CD4-positive, alpha-beta T cell treated with Interferon gamma for 1 hour (primary cell): ENCODE measurements at places on chromosomes 11 and 22.

DNA sequence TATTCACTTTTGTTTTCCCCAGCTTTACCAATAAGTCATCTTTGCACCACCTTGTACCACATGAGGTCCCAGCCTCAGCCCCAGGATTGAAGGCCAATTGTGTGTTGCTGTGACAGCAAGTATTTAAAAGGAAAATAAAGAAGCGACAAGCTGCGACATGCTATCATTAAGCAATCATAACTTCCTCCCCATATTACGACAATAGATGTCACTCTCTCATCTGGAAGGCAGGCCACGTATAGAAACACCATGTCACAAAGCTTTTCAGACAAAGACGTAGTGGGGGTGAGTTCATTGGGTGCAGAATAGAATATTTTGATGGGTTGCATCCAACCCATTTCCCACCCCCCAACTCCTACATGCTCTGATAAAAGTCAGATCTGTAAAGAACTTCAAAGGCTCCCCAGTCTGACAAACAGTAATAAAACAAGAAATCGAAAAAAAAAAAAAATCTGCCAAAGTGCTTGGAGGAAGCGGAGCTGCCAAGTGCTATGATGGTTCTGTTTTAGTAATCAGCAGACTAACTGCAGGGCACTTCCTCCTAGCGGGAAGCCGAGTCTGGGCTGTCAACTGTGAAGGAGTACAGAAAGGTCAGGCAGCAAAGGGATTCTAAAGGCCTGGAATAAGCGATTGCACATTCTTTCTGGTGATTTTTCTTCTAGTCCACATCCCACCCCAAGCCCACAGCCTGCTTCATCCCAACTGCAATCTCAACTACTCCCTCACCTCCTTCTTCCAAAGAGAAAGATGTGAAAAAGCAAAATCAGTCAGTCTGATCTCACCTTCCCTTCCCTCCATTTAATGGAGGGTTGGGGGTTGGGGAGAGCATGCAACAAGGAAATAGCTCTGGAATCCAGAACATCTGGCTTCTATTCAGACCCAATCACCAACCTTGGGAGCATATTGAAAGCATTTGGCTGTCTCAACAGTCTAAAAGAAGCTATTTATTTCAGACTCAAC is 131.4 kb upstream of the UBASH3B start:
- DNase-seq: peak; percentile 19

- no peak for DNase-seq
Observed at GRCh38 chr22:42560781-42561180, 7.0 kb downstream of the SERHL2 start.

- DNase-seq: no peak
Observed at GRCh38 chr11:47396049-47396320, 12.4 kb upstream of the SLC39A13 start.

- DNase-seq: no peak
Observed at GRCh38 chr11:11122749-11123148, 230.3 kb downstream of the CSNK2A3 start.

DNA sequence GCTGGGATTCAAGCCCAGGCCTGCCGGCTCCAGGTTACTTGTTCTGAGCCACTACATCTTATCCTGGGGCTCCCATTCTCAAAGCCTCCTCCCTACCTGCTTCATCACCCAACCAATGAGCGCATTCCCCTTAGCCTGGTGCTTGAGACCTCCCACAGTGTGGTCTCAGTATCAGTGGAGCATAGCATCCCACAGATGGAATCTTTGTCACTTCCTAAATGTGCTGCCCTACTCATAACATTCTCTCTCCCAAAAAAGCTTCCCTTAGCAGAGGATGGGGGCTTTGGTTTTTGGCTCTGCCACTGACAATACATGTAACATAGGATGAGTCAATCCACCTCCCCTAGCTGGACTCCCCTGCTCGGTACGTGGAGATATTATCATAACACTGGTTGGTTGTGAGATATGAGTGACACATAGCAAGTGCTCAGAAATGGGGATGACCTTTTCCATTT is 28.8 kb downstream of the TEAD1 start:
- DNase-seq: no peak

DNA sequence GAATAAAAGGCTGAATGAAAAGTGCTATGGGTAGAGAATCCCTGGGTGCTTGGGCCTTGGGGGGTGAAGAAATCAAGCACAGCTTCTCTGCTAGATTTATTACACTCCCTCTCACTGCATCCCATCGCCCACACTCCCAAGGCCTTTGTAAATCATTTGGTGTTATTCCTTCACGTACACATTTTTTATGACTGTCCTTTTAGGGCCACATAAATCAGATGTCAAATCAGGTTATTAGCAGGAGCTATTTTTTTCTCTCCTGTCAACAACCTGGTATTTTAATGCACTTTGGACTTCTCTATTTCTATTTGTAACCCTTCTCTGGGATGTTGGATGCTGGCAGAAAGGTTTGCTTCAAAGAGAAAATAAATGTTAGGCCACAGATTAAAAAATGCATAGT is 408.8 kb downstream of the INSC start:
- DNase-seq: no peak

- no peak for DNase-seq
Observed at GRCh38 chr11:134640536-134640935, 228.5 kb upstream of the B3GAT1 start.

- no peak for DNase-seq
Observed at GRCh38 chr22:29810216-29810615, 27.9 kb downstream of the ASCC2 start.

- DNase-seq: no peak
Observed at GRCh38 chr11:55942785-55943392, 6.7 kb upstream of the OR5I1 start.

- DNase-seq: peak; percentile 8
Observed at GRCh38 chr11:10990160-10990559, 132.3 kb upstream of the ZBED5 start.

DNA sequence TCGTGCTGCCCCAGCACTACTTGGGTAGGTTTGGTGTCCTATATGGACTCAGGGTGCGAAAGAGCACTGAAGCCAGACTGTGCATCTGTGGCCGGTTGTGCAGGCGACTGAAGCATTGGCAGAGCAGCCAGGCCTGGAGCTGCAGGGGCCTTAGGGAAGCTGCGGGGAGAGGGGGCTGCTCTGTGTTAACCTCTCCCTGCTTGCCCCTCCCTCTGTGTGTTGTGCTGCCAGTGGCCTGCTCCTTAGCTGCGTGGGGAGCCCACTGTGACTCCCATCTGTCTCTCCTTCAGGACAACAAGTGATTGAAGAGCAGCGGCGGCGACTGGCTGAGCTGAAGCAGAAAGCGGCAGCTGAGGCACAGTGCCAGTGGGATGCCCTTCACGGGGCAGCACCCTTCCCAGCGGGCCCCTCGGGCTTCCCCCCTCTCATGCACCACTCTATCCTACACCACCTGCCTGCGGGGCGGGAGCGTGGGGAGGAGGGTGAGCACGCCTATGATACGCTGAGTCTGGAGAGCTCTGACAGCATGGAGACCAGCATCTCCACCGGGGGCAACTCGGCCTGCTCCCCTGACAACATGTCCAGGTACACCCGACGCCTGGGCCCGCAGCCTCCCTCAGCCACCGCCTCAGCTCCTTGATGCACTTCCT is 34.3 kb downstream of the TREH start:
- no peak for DNase-seq

DNA sequence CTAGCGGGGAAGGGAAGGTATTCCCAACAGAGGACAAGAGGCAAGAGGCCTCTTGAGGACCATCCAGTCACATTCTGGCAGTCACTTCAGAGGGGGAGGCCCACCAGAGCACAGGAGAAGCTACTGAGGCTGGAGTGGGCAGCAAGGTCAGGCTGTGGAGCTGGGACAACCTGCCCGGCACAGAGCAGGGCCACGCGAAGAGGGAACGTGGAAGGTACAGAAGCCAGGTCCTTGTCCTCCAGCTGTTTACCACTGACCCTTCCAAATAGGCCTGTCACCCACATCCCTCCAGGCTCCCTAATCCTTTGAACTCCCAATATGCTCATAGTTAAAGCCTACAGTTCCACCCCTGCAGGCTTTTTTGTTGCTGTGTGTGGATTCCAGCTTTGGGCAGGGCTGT is 76.9 kb downstream of the IGLL1 start:
- DNase-seq: no peak

GRCh38 chr22:35045451-35045850 is 20.5 kb upstream of the ISX start:
- no peak for DNase-seq

- DNase-seq: no peak
Observed at GRCh38 chr11:80827781-80828180, 1387.0 kb upstream of the TENM4 start.

DNA sequence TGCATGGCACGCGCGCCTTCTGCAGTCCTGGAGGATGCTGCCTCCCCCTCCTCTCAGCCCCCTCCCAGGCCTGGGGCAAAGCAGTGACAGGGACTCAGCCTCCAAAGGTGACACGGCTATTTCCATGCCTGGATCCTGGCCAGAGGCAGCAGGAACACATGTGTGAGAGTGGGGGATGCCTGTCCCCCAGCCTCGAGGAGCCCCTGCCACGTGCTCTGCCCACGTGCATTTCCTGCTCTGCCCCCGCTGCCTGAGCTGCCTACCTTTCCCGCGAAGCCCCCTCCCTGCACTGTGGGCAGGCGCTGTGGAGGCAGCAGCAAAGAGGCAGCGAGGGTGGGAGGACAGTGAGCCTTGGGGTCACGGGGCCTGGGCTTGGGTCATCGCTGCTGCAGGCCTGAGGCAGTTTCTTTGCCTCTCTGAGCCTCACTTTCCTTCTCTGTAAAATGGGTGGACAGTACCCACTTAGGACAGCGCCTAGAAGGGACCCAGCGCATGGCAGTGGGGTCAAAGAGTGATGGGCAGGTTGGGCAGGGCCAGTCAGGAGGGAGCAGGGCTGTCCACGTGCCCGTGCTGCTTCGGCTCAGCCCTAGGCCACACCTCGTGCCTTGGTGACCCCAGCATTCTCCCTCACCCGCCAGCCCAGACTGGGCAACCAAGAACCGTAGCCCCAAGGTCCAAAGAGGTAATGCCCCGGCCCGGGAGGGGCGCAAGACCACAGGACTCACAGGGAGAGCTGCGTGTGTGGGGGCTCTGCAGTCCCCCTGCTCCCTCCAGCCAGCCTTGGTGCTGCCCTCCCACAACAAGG is 48.6 kb downstream of the FLRT1 start:
- DNase-seq: no peak

DNA sequence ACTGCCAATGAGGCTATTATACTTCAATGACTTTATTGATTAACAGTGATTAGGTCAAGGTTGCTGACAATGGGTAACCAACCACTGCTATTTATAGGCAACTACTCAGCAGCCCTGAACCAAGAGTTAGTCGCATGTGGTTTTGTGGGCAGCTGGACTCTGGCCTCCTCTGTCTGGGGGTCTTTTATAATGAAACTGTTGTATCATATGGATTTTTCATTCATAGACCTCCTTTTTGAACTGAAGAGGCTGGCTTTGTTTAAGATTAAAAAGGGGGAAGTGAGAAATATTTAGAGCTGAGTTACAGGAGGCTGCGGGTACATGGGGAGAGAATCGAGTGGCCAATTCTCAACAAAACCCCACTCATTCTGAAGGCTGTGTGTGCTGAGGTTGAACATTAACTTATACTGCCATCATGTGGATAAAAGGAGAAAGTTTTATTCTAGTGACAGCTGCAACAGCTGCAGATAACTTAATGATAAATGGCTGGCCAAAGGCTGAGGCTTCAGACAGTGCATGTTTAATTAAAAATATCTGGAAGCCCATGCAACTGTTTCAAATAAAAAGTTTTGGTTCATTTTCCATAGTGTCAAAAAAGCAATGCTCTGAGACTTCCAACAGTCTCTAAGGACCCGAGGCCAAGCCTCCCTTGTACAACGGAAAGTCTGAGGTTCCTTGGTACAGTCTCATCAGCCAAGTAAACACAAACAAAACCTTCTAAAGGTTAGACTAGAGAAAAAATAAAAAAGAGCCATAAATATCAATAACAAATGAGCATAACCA is 682.6 kb downstream of the KCNA4 start:
- no peak for DNase-seq

- no peak for DNase-seq
Observed at GRCh38 chr11:79437278-79437980, 3.4 kb downstream of the TENM4 start.

GRCh38 chr11:574632-575312 is 1.5 kb upstream of the PHRF1 start:
- DNase-seq: no peak

- no peak for DNase-seq
Observed at GRCh38 chr11:121829159-121829643, 286.8 kb downstream of the BLID start.

DNA sequence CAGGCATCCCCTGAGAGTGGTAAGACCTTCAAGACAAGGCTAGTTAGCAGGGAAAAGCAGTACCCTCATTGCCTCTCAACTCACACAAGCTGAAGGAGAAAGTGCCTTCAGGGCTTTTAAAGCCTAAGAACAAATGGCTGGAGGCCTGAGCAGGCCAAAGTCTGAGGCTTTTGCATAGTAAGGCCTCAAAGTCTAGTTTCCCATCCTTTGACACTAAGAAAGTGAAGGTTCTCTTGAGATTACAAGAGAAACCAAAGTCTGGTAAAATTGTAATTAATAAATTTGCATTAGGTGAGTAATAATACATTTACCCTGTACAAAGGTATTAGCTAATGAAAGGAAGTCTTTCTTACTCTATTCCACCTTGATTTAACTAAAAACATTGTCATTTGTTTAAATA is 47.0 kb upstream of the CCDC89 start:
- DNase-seq: no peak

GRCh38 chr11:114598461-114598860 is 2.9 kb upstream of the NXPE4 start:
- DNase-seq: no peak

DNA sequence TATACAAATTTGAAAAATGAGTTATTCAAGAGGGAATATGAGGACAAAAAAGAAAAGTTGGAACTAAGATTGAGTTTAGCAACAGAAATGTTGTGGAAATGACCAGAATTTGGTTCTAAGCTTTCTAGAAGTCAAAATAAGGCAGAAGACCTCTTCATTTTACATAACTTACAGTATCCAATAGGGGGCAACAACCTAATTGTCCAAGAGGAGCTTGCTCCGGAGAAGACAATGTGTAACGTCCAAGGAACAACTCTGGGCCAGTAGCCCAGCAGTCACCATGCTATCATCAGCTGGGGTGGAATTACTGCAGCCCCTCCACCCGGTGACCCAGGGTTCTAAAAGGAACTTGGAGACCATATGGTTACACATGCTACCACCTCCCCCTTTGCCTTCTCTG is 14.1 kb downstream of the CNTF start:
- DNase-seq: no peak
